ENCODE measurements at places on chromosomes 5 and 9.

GRCh38 chr5:33088176-33088575 is 352.6 kb upstream of the TARS1 start:
- DNase-seq, result no peak

GRCh38 chr5:94968507-94969095 is 316.3 kb downstream of the MCTP1 start:
- DNase-seq, result peak; percentile 52

DNA sequence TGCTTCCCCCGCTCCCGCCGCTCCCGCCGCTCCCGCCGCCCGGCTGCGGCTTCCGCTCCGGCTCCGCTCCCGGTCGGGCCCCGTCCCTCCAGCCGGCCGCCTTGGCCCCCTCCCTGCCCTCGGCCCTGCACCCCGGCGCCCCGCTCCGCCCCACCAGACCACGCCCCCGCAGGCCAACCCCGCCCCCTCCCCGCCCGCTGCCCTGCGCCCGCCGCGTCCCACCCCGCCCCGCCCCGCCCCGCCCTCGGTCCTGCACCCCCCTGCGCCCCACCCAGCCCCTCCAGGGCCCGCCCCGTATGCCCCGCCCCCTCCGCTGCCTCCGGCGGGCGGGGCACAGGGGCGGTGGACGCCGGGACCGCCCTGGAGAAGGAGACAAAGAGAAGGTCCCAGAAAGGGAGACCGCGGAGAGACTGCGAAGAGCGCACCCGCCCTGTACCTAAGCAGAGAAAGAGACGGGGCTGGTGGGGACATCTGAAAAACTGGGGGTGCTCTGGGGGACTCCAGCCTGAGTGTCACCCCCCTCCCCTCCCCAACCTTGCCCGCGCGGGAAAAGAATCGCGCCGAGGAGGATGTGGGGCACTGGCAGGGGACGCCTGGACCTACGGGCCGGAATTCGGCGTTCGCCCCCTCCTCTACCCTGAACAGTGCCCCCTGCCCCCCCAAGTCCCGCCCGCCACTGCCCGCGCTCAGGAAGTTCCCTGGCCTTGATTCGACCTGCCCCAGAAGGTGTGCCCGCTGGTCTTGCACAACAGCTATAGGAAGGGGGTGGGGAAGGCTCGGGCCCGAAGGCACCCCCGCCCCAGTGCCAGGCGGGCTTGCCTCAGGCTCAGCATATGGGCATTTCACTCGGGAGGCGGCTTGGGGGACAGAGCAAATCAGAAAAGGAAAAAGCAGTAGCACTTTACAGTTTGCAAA is 42.8 kb upstream of the STXBP1 start:
- DNase-seq, result peak; percentile 97

DNA sequence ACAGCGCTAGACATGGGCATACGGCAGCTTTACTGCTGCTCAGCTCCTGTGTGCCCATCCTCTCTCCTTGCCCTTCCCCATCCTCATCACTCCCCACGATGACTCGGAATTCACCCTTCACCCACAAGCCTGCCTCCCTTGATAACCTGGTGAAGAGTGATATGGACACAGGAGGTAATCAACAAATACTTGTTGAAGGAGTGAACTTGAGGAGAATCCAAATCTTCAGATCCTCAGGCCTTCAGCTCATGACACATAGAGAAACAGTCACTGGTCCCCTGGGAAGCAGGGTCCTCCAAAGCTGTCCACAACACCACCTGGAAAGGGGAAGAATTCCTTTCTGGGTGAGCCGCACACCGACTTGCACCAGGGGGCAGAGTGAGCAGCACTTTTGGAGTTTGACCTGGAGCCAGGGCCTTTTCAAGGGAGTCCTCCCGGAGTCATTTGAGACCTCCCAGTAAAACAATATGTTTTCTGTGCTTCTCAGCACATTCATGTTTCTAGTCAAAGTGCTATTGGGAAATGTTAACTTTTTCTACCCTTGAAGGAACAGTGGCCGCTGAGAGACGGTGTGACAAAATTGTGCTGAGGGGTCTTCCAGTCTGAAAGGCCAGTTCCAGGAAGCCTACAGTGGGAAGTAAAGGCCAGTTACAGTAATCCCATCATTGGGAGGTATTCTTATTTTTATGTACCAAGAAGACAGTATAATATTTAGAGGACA is 332.3 kb downstream of the CWC27 start:
- DNase-seq, result peak; percentile 82

DNA sequence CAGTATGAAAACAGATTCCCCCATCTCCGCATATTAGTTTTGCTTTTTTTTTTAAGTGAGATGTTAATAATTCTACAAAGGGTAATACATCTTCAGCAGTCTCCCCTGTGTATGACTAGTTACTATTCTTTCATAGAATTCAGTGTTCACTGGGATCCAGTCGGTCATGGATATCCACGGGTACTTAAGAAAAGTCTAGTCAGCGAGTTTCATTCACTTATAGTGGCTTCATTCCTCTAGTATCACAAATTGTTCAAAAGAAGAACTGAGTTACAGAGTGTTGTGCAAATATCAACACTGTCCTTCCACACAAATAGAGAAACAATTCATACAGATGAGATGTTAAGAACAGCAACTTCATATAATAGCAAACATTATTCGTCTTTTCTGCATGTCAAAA is 35.7 kb downstream of the BNC2 start:
- no peak for DNase-seq

DNA sequence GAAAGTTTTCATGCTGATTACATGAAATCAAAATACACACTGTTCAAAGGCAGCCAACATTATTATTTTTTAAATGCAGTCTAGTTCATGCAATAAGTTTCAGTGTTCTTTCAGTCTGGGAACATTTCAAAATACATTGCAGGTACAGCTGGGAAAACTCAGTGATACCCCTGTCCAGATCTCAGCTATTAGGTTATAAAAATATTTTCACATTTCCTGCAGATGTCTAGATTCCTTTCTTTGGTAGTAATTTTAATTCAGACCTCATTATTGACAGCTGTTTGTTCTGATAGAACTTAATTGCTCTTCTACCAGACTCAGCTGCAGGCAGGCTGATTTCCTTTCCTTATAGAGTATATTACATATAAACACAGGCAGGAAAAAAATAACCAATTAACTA is 556.8 kb upstream of the DMAC1 start:
- no peak for DNase-seq

DNA sequence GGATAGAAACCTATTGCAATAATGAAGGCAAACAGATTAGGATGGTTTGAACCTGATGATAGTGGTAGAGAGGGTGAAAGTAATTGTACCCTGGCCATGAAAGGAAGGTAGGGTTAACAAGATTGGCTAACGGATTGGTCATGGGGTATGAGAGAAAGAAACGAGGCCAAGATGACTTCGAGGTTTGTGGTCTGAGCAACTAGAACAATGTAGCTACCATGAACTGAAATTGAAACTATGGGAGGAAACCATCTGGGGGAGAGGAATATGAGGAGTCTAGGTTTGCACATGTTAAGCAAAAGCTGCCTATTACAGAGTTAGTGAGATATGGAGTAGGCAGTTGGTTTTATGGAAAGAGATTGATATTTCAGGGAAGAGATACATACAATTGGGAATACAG is 406.0 kb downstream of the PRELID2 start:
- DNase-seq, result no peak

DNA sequence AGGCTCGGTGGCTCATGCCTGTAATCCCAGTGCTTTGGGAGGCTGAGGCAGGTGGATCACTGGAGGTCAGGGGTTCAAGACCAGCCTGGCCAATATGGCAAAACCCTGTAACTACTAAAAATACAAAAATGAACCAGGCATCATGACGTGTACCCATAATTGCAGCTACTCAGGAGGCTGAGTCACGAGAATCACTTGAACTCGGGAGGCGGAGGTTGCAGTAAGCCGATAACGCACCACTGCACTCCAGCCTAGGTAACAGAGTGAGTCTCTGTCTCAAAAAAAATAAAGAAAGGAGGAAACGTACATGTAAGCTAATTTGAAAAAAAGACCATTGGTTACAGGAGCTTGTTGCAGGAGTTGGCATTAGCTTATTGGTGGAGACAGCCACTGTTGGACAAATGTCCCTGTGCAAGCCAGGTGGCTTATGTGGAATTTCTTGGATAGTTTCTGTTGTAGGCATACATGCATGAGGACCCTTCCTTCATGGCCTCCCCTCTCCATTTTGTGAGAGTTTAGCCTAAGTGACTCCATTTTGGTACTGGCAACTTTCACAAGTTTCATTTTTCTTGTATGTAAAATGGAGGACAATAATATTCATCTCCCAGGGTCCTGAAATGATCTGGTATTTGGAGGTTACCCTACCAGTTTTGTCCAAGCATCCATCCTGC is 16.8 kb upstream of the RAB14 start:
- DNase-seq, result no peak

All from RWPE1 (cell line).